ENCODE measurements at places on chromosomes 7 and 10.

DNA sequence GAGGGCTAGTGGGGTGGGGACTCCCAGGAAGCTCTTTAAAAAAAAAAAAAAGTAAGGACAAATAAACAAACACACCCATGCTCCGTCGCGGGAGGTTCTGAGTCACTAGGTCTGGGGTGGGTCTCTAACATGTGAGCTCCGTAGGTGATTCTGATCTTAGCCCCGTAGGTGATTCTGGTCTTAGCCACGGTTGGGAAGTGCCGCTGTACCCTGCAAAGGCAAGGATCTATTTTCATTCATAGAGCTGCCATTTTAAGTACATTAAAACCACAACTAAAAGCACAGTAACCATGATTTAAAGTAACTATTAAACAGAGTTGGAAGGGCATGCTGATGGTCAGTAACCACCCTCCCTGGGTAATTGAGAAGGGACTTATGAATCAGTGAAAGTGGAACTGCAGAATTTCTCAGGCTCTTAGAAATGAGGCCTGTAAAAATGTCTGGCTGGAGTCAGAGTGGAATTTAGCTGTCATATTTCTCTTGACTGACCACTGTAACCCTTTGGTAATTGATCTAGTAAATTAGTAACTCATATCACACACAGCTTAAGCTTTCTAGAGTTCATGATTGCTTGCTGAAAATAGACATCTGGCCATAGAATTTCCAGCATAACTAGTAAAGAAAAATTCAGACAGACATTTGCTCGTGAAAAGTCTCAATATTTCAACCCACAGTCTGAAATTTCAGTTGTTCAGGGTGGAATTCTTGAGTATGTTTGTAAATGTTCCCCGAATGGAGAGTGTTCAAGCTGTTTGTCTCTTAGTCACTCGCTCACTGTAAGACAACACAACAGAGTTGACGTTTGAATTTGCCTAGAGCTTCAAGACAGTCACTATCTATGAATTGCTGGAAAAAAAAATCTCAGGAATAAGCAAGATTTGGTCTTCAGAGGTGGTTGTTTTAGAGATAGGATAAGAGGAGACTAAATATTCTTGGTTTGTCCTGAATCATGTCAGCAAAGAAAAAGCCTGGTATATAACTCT is 34.2 kb upstream of the TCF7L2 start:
- DNase-seq = no peak

- peak; percentile 11 for DNase-seq
These were observed at the start of gene ARHGAP21 for GRCh38 chr10:24723788-24724380. Gene ARHGAP21 (minus strand): TSS chr10:24723887. CDS start chr10:24721899, 1,988 bp downstream.

DNA sequence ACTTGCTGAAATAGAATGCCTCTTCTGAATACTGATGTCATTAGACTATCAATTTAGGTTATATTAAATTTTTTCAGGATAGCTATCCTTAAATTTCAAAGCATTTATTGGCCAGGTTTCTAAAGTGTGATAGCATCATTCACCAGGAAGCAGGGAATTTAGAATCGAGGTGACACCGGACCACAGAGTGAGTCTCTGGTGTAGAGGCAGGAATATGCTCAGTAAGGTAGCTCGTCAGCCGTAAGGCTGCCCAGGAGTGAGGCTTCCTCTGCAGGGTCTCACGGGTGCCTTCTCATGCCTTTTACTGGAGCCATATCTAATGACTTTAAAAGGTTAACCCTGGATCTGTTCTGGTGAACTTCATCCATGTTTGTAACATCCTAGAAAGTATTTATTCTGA is 170.8 kb upstream of the KLF14 start:
- DNase-seq = no peak

GRCh38 chr7:15178065-15178464 is 275.5 kb upstream of the DGKB start:
- no peak for DNase-seq

GRCh38 chr10:26502986-26503385 is 64.8 kb downstream of the APBB1IP start:
- no peak for DNase-seq

DNA sequence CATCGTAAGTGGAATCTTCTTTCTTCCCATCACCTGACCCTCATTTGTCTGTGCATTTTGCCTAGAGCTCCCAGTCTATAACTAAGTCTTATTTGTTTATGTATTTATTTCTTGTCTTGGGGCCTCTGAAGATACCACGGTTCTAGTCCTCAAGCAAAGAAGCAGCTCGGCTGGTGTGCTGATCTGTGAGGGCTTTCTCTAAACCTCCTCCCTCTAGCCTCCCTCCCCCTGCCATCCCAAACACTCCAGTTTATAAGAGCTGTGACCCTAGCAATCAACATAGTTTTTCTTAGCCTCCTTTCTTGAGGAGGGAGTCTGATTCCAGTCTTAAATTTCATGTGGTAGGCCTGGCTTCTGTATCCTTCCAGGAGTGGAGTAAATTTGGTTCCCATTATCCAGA is 15.7 kb upstream of the NDUFA5 start:
- no peak for DNase-seq

DNA sequence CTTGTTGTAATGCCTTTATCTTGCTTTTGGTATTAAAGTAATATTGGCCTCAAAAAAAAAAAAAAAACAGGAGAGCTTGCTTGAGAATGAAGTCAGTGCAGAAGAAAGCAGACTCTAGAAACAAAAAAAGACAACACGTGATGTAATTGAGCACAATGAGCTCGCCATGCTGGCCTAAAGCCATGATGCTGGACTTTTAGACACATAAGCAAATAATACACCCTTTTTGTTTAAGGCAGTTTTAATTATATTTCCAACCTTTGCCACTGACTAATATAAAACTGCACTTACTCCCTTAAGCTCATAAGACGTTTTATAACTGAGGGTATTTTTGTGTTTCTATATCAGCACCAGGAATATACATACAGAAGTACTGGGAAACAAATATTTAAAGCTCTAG is 798.3 kb downstream of the KCNMA1 start:
- DNase-seq = no peak

GRCh38 chr7:157150882-157151281 is 12.2 kb downstream of the UBE3C start:
- DNase-seq = no peak

DNA sequence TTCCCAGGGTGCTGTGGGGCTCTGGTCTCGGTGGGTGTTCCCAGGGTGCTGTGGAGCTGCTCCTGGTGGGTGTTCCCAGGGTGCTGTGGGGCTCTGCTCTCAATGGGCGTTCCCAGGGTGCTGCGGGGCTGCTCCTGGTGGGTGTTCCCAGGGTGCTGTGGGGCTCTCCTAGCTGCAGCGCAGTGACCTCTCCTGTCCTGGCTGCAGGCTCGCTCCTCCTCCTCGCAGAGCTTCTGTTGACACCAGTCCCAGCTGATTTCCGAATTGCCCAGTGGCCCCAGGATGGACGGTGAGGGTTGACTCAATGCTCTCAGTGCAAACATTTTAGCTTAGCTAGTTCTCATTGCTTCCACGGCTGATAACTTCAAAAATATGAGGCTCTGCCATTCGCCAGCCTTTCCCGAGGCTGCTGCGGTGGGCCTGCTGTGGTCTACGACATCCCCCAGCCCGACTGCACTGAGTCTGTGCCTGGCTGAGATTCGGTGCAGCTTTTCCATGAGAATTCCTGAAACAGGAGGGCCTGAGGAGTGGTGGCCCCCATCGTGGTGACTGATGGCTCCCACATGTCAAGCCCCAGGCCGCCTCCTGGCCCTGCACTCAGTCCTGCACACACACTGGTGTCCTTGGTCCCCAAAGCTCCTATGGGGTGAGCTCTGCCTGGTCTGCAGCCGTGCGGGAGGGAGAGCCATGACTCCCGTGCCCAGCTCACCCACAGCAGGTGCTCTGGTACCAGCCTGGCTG is 58.3 kb upstream of the NKX6-2 start:
- no peak for DNase-seq

DNA sequence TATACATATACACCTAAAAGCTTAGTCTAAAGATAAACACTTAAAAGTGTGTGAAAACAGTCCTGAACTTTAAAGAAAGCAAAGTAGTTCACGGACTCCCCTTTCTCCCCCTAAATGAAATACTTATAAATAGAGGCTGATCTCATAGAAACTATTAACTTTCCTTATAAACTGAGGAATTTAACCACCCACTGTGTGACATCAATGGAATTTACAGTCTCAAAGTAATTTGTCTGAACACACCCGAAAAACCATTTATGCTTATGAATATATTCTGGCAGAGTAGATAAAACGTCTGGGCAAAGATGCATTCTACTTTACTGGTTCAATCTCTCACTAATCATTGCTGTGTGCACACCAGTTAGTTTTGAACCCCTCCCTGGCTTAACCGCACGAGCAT is 181.8 kb upstream of the DGKB start:
- DNase-seq = no peak

- DNase-seq = no peak
These were observed 325.3 kb downstream of the RPS24 start for GRCh38 chr10:78358982-78359381.

DNA sequence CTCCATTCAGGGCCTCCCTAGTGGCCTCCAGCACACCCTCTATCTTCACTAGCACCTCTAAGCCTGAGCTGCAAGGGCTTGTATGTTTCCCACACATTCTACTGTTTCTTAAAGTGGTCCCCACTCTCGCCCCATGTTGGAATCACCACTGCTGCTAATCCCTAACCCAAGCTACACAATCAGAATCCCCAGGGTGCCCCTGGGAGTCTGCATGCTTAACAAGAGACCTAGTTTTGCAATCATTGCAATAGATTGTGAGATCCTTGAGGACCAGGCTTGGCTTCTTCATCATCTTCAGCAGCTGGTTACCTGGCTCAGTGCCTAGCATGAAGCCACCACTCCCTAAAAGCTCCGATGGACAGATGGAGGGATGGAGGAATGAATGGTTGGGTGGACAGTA is 113.9 kb downstream of the MYOF start:
- DNase-seq = no peak

- no peak for DNase-seq
These were observed 127.6 kb downstream of the PAXIP1 start for GRCh38 chr7:154875297-154875696.

- no peak for DNase-seq
These were observed 2.4 kb upstream of the GRID1 start for GRCh38 chr10:86368987-86369386.

DNA sequence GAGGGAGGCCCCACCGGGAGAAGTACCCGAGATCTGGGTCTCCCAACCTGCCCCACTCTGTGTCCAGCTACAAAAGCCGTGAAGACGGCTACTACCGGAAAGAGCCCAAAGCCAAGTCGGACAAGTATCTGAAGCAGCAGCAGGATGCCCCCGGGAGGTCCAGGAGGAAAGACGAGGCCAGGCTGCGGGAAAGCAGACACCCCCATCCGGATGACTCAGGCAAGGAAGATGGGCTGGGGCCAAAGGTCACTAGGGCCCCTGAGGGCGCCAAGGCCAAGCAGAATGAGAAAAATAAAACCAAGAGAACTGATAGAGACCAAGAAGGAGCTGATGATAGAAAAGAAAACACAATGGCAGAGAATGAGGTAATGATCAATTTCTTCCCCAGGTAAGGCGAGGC is 59.1 kb upstream of the PDCD4 start:
- no peak for DNase-seq

DNA sequence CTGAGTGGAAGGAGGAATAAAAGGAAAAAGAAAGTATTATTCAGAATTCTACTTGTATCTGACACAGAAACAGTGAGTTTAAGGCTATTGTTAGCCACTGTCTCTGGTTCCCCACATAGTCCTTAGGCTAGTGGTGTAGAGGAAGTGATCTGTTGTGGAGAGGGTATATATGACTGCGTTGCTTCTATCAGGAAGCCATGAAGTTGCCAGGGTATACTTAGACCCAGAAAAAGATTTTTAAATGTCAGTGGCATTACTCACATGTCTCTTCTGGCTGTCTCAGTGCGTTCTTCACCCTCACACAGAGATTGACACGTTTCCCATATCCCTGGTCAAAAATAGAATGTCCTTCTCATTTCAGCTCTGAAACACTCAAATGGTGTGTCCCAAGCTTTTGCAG is 72.7 kb downstream of the SEM1 start:
- DNase-seq = no peak

DNA sequence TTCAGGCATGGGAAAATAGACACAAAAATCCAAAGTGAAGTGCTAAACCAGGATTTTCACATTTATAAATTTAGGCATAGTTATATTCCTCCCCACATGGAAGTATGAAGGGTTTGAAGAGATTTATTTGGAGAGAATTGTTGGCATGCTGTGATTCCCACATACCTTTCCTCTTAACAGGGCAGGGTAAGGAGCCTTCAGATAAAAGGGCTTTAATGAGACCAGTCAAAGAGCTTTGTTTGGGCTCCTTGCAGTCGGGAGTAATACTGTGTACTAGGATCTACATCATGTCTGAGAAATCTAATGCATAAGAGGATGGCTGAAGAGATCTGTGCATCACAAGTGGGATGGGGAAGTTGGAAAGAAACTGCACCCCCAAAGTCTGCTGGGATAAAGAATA is 140.8 kb upstream of the PTN start:
- DNase-seq = no peak

DNA sequence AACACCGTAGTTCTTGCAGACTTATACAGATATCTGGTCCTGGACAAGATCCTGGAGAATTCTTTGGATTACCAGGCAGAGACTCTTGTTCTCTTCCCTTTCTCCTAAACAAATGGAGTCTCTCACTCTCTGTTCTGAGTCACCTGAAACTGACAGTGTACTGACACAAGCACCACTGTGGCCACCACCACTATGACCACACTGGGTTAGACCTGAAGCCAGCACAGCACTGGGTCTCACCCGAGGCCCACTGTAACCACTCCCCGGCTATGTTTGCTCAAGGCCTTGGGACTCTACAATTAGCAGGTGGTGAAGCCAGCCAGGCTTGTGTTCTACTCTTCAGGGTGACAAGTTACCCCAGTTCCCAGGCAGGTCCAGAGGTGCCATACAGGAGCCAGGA is 22.8 kb downstream of the SLC39A12 start:
- no peak for DNase-seq

DNA sequence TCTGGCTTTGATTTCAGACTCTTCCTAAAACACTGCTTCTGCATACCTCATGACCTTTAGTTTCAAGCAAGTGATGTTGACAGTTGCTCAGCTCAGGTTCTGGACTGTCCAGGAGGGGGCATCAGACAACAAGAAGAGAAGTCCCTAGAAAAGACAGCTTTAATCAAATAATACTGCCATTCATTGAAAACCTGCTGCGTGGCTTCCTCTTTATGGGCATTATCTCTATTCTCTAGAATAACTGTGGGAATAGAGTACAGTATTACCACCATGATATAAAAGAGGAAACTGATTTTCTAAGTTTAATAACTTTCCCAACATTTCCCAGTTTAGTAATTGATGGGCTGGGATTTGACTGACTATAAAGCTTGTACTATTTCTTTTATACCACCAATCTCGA is 170.4 kb downstream of the SNX13 start:
- no peak for DNase-seq

- DNase-seq = no peak
These were observed 362.4 kb downstream of the CNTNAP2 start for GRCh38 chr7:146479040-146479439.

- no peak for DNase-seq
These were observed 21.0 kb upstream of the LMTK2 start for GRCh38 chr7:98085674-98086073.

GRCh38 chr7:90720984-90721760 is 125.1 kb downstream of the CDK14 start:
- DNase-seq = no peak

Data from stimulated activated CD8-positive, alpha-beta memory T cell treated with anti-CD3 and anti-CD28 coated beads, Interleukin-15, amount 100 ng/mL, for 4 hours (primary cell).